ENCODE measurements at places on chromosomes 12 and 14.

- no peak for DNase-seq
Observed at GRCh38 chr12:108801736-108802100, 55.7 kb downstream of the SSH1 start.

- no peak for DNase-seq
Observed at GRCh38 chr12:132986885-132987225, 688 bp downstream of the ZNF26 start.

GRCh38 chr12:13981296-13981962, at the start of gene GRIN2B:
TSS of gene GRIN2B (minus strand) at chr12:13981602. CDS start at chr12:13866208, 115,394 bp downstream.
- DNase-seq, result no peak

GRCh38 chr12:67524861-67525616, 123.5 kb upstream of the DYRK2 start:
- DNase-seq, result no peak

GRCh38 chr12:21476949-21477348, 24.5 kb downstream of the RECQL start:
- DNase-seq, result no peak

- DNase-seq, result no peak
Observed at GRCh38 chr14:91205459-91205858, 39.0 kb downstream of the GPR68 start.

DNA sequence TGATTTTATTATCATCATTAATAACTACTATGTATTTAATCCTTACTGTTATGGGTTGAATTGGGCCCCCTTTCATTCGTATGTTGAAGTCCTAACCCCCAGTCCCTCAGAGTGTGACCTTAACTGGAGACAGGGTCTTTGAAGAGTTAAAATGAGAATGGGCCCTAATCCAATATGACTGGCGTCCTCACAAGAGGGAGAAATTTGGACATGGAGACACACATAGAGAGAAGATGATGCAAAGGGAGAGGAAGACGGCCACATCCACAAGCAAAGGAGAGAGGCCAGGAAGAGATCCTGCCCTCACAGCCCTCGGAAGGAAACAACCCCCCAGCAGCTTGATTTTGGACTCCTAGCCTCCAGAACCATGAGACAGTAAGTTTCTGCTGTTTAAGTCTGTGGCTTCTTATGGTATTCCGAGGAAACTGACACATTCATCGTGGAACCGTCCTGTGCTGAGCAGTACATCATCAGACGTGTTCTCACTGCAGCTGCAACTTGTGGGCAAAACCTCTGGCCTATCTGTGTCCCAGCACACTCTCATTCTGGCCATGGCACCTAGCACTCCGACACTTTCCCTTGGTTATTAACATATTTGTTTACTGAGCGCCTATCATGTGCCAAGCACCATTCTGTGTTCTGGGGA, 127.6 kb downstream of the SLC38A6 start:
- no peak for DNase-seq

- no peak for DNase-seq
Observed at GRCh38 chr12:126967152-126967551, 1299.8 kb upstream of the TMEM132C start.

DNA sequence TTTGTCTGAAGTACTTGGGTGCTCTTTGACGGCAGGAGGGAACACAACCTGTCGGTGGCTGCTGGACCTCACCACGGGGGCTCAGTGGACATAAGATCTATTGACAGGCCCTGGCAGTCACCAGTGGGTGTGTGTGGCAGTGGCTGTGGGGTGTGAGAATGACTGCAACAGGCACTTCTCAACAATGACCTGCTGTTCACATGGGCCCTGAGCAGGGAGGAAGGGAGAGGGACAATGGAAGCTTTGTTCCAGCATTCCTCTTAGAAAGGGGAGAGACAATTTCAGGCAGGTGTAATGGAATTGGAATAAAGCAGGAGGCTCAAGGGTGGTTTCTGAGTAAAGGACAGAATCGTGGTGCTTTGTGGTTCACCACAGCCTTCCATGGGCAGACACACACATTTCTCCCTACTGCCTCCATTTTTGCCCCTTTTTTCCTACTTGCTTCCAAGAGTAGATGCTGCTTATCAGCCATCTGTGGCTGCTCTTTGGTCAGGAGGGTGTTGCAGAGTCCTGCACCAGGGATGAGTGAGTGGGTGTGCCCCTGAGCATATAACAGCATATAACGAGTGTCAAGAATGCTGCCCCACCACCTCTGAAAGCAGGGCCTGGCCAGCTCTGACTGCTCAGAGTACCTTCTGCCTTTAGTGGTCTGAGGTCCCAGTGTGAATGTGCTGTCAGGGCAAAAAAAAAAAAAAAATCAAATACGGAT, 267.7 kb downstream of the RASSF9 start:
- DNase-seq, result no peak

DNA sequence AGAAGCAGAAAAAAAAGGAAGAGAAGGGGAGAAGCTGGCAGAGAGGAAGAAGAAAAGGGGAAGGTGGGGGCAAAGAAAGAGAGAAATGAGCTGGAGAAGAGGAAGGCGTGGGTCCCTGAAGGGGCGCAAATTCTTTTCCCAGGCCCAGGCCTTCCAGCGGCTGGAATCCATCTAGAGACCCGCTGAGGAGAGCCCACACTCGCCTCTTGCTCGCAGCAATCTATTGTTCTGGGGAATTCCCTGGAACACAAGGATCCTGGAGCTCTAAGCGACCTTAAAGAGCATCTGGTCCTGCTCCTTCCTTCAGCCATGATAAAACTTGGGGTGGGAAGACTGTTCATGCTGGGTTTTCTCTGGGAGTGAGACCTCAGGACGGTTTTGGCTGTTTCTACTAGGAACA, 41.2 kb upstream of the FKBP4 start:
- DNase-seq, result no peak

DNA sequence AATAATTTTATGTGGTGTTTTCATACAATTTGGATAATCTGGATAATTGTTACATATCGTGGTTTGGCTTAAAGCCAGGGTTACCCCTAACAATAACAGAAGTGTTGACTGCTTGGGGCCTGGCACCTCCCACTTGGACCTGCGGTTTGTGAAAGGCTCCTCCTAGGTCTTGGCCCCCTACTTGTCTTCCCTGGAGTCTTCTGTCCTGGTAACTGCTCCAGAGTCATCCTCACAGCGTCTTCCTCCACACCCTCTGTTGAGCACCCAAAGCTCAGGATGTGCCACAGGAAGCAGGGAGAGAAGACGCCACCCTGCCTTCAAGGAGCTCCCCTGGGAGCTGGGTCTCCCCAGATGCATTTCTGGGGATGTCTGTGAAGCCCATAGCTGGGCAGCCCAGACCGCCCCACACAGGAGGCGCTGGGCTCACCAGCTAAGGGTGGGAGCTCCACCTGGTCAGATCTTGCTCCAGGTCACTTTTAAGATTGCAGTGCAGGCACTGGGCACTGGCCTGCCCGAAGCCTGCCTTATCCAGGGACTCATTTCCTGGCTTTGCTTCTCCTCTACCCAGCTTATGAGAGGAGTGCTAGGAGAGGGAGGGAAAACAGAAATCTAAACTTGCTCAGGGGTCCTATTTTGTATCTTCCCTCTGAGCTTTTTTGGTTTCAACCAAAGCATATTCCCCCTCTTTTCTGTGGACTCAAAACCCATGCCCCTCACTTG, 98.2 kb downstream of the ZFP36L1 start:
- peak; percentile 56 for DNase-seq

- DNase-seq, result no peak
Observed at GRCh38 chr12:6826125-6826733, 2.0 kb upstream of the P3H3 start.

Data from sciatic nerve (tissue), 2 donors.